CD4-positive, alpha-beta T cell treated with Interleukin-15 for 1 hour (primary cell): ENCODE measurements at places on chromosomes 3 and 15.

DNA sequence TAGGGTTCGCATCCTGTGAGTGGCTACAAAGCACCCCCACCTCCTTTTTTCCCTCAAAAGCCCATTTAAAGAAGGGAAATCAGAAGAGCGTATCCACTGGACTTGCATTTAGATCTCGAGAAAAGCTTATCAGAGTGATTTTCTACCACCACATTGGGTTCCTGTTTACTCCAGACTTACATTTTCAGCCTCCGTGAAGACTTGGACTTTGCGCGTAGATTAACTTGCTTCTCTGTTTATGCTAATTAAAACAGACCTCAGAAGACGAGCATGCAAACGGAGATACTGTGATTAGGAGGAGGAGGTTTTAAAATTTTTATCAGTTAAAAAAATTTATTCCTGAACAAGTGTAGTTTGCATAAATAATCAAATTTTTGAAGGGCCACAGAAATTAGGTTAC, 115.7 kb downstream of the AKAP13 start:
- DNase-seq, result no peak

DNA sequence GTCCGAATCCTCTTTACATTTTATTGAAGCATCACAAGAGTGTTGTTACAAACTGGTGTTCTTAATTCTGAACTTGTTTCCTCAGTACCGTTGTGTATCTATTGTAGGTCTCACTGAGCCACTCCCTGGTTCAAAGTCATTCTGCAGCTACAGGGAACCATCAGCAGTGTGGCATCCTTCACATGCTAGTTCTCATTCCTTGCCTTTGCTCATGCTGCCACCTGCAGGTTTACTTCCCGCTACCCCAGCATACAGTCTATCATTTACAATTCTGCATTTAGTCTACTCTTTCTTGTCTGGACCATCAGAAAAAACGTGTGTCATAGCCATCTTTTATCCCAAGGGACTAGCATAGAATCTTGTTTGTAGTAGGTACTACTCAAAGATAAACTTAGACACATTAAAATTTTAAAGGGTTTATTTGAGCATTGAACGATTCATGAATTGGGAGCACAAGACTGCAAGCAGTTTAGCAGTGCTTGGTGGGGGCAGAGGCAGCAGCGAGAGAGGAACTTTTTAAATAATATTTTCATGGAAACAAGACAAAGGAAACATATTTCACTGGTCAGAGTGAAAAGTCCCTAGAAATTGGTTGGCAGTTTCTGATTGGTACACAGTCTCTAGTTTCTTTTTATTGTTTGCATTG, 402.1 kb downstream of the CADM2 start:
- no peak for DNase-seq

DNA sequence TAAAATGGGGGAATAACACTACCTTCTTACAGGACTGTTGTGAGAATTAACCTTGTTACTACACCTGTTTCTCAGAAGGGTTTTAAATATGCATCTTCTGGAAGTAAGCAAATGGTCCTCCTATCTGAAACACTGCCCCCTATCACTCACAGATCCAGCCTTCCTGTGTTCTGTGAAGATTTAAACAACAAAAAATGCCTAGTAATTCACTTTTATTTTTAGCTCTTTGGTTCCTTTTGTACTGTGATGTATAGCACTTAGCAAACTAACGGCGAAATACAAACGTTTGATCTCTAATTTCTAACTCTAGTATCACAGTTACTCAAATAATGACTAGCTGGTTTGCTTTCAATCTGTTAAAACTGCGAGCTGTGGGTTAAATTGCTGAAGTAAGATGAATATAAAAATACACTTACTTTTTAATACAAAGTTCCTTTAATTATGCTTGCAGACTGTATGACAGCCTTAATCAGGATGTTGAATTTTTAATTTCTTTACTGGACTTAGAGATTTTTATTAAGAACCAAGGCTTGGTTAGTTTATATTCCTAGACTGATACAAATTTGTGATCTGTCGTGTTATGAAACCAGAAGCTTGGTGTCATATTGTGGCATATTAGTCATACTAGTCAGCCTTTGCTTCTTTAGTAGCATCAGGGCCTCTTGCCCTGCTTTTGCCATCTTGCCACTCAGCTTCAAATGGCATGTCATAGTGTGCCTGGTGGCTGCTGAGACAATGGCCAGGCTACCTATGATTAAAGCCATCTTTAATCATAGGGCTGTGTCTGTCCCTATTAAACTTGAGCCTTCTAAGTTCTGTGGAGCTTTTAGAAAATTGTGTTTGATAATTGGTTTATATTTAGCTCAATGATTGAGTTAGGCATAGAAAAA, 9.2 kb downstream of the EIF3J start:
- DNase-seq, result peak; percentile 21

DNA sequence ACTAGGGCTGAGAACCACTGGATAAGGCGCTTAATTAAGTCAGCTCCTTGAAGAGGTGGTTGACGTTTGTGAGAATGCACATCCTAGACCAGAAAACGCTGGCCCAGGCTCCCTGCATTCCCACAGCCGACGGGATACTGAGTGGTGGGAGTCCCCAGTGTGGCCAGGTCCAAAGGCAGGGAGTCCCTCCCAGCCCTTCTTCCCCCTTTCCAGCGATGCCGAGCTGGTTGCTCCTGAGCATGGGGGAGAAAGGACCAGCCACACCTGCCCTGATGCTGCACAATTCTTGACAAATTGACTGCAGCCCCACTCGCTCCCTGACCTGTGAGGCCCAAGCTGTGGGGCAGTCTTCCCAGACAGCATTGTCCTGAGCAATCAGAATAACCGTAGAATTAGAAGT, 79.5 kb upstream of the PXYLP1 start:
- DNase-seq, result no peak

DNA sequence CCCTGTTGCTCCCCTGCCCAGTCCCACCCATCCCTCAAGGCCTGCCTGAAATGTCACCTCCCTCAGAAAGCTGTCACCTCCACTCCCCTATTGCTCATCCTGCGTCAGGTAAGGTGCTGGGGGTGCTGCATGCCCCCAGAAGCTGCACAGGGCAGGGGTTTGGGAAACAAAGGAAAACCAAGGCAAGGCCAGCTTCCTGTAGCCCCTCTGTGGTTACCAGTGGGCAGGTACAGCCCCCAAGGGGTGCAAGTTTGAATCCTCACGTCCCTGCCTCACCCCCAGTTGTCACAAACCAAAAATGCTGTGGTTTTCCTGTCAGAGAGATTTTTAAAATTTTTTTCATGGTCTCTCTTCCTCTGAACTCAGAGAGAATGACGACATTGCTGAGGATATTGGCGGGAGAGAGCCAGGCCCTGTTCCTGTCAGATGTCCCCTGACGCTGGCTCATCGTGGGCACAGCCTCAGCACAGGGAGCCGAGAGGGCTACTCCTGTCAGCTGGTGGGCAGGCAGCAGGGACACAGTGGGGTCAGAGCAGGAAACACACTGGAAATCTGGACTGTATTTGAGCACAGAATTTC, 27.0 kb downstream of the PSTPIP1 start:
- no peak for DNase-seq

GRCh38 chr15:52715411-52715810, 36.2 kb upstream of the ATOSA start:
- no peak for DNase-seq

DNA sequence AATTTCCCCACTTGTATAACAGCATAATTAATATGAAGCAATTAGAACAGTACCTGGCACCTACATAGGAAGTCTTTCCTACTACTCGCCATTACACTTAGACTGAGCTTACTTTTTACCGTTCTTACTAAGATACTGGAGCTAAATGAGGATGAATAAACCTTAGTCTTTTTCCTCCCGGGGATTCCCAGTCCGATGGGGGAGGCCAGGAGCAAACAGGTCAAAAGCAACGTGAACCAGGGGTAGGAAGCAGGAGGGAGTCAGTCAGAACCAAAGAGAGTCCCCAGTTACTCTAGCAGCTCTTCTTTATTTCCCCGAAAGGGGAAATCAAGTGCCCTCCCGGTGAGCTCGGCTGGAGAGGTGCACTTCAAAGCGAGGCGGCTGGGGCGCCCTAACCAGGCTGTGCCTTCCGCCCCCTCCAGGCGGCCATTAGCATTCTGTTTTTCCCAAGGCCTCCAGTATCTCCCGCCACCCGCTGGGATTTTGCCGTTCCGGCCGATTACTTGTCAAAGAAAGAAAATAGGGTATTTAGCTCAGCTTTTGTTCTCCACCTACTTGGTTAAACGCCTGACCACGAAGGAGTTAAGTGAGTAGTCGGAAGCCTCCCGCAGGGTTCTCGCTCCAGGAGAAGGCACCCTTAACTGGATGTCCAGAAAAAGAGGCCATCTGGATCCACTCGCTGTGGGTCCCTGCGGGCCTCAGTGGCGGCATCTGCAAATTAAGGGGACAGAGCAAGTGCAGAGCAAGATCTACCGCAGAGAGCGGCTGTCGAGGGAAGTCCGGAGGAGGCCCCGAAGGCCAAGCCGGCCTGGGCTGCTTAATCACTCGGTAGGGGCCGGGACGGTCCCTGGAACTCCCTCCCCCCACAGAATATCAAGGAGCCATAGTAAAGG, 6.3 kb upstream of the EOMES start:
- DNase-seq, result no peak

DNA sequence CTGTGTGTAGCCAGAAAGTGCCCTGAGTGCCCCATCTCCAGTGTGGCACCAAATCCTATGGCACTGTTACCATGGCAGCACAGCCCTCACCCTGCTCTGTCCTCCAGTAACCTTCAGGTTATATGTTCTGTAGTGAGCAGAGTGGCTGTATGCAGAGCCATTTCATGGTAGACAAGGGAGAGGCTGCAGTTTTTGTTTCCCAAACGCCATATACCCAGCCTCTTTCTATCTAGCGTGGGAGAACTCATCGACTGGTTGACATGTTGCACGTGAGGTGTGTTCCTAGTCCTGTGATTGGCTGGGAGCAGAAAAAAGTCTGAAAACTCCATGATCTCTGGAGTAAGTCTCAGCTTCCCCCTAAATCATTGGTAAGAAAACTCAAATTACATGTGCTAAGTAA, 2.0 kb downstream of the SIDT1 start:
- no peak for DNase-seq

- no peak for DNase-seq
These were observed 8.2 kb upstream of the NEDD4 start for GRCh38 chr15:56001471-56002078.

DNA sequence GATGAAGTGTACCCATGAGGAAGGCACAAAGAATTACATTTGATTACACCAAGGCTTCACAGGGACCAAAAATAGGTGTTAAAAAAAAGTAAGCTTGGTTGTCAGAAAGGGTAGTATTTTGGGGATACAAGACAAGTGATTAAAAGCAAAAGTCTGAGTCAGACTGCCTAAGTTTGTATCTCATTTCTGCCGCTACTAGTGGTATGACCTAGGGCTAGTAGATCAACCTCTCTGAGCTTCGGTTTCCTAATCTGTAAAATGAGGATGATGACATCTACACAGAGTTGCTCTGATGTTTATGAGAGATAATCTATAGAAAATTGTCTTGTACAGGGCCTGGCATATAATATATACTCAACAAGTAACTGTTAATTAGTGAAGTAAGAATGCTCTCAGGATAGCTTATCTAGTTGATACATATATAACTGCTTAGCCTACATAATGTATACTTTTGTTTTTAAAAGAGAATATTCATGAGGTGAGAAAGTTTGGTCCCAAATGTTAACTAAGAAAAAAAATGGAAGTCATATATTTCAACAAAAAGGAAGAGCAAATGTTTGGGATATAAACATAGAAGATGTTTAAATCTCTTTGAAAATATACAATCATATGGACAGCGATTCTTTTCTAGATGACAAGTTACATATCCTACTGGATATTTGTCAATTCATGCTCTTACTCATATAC, 163.0 kb upstream of the SLC2A2 start:
- DNase-seq, result no peak

GRCh38 chr3:31724651-31725050, 191.9 kb downstream of the STT3B start:
- no peak for DNase-seq

DNA sequence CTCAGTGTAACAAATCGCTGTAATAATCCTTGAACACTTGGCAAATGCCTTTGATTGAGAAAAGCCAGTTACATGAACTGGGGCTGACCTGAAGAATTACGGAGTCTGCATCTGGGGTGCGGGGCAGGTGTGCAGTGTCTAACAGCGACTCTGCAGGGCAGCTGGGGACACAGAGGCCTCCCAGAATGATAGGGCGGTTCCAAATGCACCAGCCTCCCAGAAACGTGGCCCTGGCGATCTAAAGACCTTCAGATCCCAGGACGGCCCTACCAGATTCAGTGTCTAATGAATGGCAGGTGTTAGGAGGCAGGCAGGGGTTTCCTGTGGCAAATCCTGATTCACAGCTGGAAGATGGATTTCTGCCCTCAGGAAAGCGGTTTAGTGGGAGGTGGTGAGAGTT, 100.5 kb upstream of the RGMA start:
- no peak for DNase-seq

DNA sequence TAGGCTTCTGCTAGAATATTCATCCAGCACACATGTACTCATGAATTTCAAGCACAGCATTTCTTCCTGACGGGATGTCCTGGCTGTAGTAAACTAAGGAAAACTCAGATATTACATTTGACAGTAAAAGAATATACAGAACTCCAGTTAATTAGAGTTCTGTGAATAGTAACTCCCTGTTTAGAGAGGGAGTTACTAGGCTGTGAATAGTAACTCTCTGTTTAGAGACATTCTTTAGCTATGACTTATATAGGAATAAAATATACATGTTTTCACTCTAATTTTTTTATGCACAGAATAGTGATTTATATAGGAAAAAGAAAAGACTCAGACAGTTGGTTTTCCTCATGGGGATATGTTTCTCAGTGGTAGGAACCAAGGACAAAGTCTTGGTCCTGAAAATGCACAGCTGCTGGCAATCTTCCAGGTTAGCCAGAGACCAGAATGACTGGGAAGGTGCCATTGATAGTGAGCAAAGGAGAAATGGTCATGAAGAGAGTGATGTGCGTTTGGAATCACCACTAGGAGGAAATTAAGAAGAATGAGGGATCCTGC, 480.7 kb upstream of the THBS1 start:
- no peak for DNase-seq

GRCh38 chr3:146504498-146505197, 35.3 kb upstream of the PLSCR2 start:
- no peak for DNase-seq

DNA sequence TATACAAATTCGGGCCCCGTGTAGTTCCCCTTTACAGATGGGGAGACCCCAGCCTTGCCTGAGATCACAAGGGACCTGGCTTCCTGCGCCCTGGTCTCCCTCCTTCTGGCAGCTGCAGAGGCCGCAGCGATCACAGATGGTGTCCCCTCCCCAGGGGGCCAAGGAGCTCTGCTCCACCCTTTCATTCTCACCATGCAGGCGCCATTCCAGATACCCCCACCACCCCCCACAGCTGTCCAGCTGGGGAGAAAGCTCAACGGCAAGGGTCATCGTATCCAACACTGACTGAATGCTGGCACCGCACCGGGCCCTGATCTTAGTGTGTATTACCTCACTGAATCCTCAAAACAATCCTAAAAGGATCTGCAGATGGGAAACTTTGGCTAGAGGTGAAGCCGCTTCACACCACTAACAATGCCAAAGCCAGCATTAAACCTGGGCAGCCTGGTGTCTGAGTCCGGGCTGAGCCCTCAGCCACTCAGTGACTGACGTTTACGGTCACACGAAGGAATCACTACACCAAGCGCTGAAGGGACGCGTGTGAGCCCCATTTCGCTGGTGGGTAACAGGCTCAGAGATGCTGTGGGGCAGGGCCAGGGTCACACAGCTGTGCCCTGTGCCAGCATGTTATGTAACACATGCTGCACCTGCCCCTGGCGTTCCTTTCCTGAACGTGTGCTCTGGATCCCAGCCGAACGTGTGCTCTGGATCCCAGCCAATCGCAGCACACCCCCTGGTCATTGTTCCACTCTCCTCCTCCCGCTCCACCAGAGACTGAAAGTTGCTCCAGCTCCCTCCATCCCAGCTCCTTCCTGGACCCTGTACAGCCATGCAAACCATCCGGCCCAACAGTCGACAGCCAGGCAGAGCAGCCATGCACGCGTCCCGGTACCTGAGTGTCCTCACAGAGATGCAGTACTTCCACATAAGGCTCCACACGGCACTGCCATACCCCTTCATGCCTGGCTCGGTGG, 51.8 kb downstream of the IQSEC1 start:
- DNase-seq, result peak; percentile 58
